ENCODE measurements at places on chromosomes 7 and 10. TPM values are rescaled to one million over a fixed set of nuclear protein-coding genes. Genes with fewer than 3 reads are reported as not detected.
A peak's percentile ranks its signal among the peaks of the same experiment; 100 is the strongest.

GRCh38 chr10:93701866-93702209 is 554 bp downstream of the FRA10AC1 start:
- DNase-seq = no peak

DNA sequence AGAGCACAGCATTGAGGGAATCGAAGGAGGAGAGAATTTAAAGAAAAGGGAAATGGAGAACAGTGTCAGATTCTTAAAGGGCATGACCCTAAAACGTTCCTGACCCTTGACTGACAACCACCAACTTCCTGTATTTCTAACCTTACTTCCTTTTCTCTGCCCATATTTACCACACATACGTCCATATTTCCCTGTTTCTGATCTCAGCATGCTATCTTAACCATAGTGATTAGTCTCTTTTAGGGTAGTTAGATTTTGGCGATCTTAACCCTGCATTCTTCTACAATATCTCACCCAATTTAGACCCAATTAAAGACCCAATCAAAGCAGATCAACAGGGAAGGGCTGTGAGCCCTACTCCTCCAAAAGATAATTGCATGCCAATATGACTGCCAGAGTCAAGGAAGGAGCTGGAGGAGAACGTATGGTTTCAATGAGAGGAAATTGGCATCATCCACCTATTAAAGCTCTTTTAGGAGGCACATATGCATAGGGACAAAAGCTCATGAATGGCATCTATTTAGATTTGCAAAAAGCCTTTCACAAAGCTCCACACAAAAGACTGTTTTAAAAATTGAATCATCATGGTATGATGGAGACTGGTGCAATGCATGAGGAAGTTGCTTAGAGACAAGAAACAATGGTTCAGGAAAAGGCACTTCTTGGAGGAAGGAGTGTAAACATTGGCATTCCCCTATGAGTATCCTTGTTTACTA is 49.0 kb upstream of the ARHGAP12 start:
- no peak for DNase-seq

- no peak for DNase-seq
These were observed 78.2 kb upstream of the SEC61G start for GRCh38 chr7:54837168-54837567.

- peak; percentile 84 for DNase-seq
These were observed 46.2 kb downstream of the GRK5 start for GRCh38 chr10:119253433-119254174.

DNA sequence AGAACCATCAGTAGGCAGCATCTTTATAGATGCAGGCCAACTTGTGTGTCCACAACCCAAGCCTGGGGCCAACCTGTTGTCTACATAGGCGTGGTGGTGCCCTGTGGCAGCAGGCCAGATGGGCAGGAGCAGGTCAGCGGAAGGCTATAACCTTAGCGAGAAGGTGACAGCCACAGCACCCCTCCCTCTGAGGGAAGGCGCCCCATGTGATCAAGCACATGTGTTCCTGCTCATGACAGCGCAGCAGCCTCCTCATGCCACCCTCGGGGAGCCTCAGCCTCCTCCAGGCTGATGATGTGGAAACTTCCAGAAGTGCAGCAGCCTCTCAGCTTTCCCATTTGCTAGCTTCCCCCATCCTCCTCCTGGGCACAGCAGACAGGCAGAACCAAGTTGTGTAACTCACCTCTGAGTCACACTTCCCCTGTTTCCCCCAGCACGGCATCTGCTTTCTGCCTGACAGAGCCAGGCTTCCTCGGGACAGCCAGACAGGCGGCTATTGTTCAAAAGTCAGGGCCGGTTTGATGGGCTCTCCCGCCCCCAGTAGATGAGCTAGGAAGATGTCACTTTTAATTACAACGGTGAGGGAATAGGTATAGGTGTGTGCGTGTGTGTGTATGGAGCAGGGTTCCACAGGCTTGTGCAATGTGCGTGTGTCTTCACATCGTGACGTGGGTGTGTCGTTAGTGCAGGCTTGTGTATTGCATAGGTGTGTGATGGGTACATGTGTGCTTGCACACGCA is 312.0 kb upstream of the ZMIZ1 start:
- peak; percentile 92 for DNase-seq

DNA sequence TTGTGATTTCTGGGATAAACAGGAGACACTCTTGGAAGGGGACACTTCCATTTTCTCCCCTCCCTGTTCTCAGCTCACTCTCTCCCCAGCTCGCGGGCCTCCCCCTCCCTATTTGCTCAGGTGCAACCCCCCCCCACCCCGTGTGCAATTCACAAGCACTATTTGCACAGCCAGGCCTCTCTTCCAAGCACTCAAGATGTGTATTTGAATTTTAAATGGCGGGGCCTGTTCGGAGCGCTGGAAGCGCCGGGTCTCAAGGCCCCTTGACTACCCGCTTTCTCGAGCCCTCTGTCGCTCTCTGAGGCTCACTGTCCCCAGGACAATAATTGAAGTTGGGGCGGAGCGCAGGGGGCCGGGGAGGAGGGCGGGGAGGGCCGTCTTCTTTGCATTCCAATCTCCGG is 7.8 kb downstream of the SHH start:
- DNase-seq = no peak

The SPDYE3 gene
- total RNA-seq = not detected

The FBXL13 gene
- 0.73 TPM for total RNA-seq

GRCh38 chr10:4983615-4984216 is 19.9 kb downstream of the AKR1C2 start:
- no peak for DNase-seq

GRCh38 chr10:20839910-20840309 is 57.2 kb downstream of the NEBL start:
- no peak for DNase-seq

The EPO gene
- total RNA-seq = not detected

The HTR7 gene
- 0.59 TPM for total RNA-seq

DNA sequence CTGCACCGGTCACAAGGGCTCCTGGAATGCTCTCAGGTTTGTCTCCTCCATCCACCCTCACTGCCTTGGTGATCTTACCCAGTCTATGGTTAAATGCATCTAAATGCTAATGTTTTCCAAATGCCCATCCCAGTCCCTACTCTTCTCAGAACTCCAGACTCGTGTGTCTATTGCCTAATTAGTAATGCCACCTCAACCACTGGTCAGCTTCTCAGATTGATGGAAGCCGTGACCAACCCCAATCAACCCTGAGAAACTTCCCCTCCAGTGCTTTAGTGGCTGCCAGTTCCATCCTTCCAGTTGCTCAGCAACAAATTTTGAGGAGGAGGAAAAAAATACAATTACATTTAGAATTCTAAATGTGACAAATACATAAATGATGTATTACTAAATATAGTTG is 18.6 kb downstream of the NUDCD3 start:
- no peak for DNase-seq

The CRTAC1 gene
- 2.2 TPM for total RNA-seq

- no peak for DNase-seq
These were observed 88.8 kb downstream of the NRBF2 start for GRCh38 chr10:63221950-63222349.

DNA sequence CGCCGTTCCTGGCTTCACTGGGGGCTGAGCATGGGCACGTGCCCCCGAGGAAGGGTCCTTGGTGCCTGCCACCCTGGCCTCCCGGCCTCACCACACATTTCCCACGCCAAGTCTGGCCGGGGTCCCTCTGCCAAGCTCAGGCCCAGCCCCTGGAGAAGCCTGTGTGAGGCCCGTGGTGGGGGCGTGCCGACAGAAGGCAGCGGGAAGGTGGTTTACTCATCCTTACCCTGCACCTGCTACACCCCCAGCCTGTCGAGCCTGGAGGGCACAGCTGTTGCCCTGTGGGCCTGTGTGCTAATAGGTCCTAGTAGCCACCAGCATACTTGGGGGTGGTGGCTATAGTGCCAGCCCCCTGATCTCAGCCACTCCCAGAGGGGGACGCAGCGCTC is 46.7 kb downstream of the NKX6-2 start:
- DNase-seq = no peak

The ANKIB1 gene
- 56.1 TPM for total RNA-seq

- DNase-seq = no peak
These were observed 11.7 kb downstream of the NOBOX start for GRCh38 chr7:144391823-144392255.

The PAPSS2 gene
- total RNA-seq = 4.3 TPM

DNA sequence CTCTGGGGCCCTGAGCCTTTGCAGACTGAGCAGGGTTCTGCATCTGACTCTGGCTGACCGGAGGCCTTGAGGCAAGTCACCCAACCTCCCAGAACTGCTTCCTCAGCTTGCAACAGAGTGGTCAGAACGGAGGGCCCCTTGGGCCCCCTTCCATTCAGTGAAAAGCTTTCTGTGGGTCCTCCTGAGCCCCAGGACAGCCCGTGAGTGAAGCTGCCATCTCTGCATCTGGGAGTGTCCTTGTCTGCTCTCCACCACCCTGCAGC is 224.7 kb downstream of the DNAJB6 start:
- no peak for DNase-seq

DNA sequence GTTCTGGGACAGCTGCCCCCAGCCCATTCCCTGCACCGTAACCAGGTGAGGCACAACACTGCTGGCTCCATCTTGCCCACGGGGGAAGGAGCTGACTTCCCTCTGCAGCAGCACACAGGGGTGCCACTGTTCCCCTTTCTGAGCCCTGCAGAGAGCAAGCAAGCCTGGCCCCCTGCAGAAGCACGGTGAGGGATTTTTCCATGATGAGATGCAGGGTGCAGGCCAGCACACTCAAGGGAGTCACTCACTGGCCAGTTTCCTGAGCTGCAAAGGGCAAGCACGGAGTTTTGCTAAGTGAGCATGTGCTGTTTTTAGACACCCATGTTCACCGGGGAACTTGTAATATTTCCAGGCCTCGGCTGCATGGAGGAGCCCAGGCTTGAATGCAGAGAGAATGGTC is 176.6 kb downstream of the PIP4K2A start:
- DNase-seq = no peak

- no peak for DNase-seq
These were observed 1165.4 kb downstream of the GATA3 start for GRCh38 chr10:9219860-9220259.

The SLC12A9 gene
- 22.5 TPM for total RNA-seq

DNA sequence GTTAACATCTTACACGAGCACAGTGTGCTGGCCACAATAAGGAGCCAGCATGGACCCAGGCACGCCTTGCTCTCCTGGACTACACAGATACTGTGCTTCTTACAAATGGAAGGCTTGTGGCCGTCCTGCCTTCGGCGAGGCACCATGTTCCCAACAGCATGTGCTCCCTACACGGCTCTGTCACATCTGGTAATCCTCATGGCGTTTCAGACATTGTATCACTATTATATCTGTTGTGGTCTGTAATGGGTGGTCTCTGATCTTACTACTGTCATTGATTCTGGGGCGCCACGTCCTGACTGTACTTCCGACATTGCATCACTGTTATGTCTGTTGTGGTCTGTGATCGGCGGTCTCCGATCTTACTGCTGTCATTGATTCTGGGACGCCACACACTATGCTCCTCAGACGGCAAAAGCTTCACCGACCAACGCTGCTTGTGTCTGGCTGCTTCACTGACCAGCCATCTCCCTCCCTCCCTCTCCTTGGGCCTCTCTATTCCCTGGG is 195.4 kb downstream of the MAD1L1 start:
- peak; percentile 40 for DNase-seq

The PLAU gene
- 8.6 TPM for total RNA-seq

- no peak for DNase-seq
These were observed at the start of gene AS3MT for GRCh38 chr10:102869258-102870198. Gene AS3MT (plus strand): TSS chr10:102869470. CDS start chr10:102869593, 123 bp downstream.

GRCh38 chr7:37751096-37751495 is 67.5 kb downstream of the GPR141 start:
- DNase-seq = no peak

GRCh38 chr7:1053002-1053411 is 8.7 kb downstream of the GPR146 start:
- DNase-seq = no peak

DNA sequence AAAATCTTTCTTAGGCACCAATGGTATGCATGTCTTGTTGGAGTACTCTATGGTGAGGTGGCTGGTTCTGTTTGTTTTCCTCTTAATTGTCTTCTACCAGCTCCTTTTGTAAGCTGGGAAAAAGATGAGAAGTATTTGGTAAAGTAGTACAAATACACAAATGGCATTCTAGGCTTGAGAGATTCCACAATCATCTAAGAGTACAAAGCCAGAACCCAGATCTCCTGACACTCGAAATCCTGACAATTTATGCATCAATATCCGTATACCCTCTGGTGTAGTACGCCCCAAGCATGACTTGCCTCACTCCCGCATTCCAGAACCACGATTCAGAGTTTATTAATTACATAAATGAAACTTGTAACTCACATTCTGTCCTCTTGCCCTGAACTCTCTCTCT is 43.5 kb downstream of the CDCA7L start:
- no peak for DNase-seq

DNA sequence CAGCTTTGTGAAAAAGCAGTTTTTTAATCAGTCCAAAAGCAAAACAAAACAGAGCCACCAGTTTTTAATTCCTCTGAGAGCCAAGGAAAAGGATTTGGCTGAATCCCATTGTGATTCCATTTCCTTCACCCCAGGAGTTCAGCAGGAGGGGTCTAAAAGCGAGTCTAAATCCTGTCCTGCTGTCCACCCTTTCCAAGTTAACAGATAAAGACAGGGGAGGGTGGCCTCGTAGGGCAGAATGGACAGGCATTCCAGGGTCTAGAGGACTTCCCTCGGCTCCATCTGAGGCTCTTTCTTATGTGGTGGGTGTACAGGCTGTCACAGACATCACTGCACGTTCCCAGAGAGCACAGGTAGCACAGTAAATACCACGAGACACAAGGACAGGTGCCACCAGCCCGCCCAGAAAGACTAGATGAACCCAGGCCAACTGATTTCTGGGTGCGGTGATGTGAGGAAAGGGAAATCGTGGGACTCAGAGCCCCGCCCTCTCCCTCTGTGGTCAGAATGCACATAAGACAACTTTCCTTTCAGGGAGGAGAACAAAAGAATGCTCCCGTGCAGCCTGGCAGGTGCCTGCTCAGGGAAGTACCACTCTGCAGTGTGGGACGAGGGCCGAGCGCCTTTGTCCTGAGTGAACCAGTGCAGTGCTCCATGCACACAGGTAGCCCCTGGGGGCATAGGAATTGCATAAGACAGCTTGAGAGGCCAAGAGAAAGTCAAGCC is 119.7 kb downstream of the ABLIM1 start:
- no peak for DNase-seq

- no peak for DNase-seq
These were observed 59.6 kb upstream of the PITRM1 start for GRCh38 chr10:3231951-3232730.

DNA sequence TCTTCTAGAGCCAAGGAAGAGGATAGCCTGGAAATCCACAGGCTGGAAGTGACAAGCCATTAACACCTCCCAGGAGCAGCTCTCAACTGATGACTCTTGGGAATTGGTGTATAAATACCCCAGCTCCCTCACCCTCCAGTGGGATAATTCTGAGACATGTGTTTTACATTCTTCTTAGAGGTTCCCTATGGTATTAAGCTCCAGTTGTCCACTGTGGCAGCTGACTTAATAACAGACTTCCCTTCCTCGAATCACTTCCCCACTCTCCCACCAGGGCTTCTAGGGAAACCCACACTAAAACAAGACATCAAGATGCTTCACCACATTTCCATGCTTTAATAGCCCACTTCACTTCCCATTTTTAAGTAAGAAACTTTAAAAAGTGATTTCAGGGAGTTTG is 47.2 kb downstream of the FAM107B start:
- no peak for DNase-seq

Data from suprapubic skin (tissue), 4 donors.